T-cell (primary cell): ENCODE measurements at places on chromosomes 13 and 19.

DNA sequence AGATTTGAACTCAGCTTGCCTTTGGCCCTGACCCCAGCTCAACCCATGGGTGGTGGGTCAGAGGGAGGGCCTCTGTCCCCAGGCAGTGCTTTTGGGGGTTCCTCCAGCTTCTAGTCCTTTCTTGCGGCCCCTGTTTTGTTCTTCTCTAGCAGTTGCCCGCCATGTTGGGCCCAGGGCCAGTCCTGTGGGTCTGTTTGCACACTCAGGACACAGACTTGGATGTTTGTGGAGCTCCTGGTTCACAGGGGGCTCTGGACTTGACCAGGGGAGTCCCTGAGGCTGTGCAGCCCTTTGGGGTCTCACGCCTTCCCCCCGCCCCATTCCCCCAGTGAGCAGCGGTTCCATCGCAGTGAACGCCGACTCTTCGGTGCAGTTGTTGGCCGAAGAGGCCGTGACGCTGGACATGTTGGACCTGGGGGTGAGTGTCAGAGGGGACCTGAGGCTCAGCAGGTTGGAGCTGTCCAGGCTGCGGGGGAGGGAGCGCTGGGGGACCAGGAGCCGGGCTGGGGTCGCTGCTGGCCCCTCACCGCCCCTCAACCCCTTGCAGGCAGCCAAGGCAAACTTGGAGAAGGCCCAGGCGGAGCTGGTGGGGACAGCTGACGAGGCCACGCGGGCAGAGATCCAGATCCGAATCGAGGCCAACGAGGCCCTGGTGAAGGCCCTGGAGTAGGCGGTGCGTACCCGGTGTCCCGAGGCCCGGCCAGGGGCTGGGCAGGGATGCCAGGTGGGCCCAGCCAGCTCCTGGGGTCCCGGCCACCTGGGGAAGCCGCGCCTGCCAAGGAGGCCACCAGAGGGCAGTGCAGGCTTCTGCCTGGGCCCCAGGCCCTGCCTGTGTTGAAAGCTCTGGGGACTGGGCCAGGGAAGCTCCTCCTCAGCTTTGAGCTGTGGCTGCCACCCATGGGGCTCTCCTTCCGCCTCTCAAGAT, 2.5 kb downstream of the ATP5F1D start:
- peak; percentile 80 for DNase-seq

DNA sequence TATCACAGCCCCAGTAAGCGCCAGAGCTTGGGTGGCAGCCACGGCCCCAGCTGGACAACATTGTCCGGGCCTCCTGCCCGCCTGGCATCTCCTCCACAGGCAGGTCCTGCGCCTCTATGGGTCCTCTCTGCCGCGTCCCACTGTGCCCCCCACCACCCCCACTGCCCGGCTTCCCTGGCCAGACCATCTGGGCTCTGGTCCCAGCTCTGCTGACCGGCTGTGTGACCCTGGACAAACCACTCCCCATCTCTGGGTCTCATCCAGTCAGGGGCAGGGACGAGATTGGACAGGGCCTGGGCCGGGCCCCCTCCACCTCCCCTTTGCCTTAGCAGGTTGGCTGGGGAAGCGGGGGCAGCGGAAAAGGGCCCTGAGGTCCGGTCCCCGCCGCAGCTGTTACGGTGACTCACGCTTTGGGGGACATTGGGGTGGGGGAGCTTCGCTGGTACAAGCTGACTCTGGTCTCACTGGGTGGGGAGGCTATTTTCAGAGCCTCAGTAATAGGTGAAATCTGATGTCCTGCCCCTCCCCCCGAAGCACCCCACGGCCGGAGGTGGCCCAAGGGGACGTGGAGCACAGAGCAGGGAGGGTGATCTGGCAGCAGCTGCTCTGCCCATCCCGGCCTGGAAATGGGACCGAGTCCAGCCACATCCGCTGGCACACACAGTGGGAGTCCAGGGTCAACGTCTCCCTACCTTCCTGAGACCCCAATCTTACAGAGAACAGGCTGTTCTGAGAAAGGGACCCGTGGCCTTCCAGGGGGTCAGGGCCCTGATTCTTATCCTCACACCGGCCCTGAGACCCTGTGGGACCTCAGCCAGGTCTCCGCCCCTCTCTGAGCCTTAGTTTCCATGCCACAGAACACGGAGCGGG, 9.1 kb downstream of the NFIC start:
- DNase-seq = no peak

DNA sequence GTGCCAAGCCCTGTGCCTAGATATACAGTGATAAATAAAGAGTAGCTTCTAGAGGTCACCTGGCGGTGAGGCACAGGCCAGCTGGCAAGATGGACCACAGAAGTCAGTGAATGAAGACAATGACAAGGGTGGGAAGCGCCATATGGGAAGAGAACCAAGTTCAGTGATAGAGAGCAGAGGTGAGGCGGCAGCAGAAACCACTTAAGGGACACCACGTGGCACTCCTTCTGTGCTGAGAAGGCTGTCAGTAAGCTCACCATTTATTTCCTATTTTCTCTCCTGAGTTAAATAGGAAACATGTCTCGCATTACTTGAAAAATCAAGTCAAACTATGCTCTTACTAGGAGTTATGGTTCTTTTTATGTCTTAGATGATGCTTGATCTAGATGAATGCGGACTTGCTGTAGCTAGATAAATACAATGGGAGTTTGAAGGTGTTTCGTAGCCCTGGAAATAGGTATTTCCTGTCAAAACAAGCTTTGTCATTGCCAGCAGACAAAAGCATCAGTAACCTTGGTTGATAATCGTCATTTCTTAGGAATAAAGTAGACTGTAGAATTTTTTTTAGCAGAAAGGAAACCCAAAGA, 17.8 kb downstream of the ALOX5AP start:
- DNase-seq = no peak

- DNase-seq = no peak
Observed at GRCh38 chr19:19752760-19753403, 20.0 kb upstream of the ZNF14 start.

- no peak for DNase-seq
Observed at GRCh38 chr13:79385694-79386093, 20.4 kb downstream of the RBM26 start.
